ENCODE measurements at places on chromosomes 4 and X.

DNA sequence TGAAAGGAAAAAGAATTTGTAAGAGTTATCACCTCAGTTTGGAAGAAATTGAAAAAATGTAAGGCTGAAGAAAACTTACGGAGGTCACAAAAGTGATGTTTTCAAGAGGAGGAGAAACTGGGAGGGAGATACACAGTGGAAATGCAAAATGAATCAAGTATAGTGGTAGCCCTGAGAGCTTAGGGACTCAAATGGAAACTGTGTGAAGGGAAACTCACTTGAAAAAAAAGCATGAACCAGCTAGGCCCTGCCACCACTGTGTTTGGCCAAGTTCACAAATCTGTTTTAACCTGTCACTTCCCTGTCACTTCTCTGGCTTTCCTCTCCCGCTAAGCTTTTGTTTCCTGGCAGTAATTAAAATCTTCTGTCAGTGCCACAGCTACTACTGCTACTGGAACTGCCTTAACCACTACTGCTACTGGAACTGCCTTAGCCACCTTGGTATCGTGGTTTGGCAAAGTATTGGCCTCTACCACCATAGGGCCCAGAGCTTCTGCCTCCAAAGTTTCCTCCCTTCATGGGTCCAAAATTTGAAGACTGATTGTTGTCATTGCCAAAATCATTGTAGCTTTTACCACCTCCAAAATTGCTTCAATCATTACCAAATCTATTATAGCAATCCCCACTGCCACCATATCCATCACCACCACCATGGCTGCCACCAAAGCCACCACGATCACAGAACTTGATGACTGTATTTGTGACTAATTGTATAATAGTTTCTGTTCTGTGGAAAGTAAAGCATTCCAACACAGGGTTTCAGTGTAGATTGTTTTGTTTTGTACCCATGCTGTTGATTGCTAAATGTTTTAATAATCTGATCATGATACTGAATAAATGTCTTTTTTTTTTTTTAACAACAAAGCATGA is 41.5 kb downstream of the SMARCA5 start:
- DNase-seq, result peak; percentile 70

DNA sequence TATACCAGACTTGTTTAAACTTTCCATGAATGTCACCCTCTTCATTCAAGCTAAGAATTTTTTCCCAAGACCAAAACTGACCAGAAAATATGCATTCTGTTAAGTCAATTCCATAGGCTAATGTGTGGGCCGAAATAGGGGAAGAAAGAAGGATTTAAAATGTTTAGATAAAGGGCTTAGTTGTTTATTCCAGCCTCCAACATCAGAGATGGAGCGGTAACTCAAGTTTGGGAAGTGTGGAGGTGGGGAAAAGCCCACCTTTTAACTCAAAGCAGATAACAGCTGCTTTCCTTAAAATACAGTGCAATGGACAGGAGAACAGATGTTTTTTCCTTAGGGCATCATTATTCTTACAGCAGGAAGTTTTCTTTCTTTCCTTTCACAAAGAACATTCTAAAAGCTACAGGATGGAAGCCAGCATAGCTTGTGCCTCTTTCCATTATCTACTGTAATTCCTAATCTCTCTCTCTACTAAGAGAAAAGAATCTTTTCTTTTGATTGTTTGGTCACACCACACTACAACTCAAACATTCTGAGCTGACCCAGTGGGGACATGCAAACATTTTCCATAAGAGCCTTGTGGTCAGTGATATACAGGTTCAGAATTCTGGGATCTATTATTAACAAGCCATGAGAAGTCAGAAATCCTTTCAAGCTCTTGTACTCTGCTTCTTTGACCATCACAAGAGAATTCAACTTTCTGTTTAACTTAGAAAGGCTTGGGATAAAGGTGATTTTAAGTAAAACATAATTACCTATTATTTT is 101.6 kb downstream of the PDE5A start:
- no peak for DNase-seq

DNA sequence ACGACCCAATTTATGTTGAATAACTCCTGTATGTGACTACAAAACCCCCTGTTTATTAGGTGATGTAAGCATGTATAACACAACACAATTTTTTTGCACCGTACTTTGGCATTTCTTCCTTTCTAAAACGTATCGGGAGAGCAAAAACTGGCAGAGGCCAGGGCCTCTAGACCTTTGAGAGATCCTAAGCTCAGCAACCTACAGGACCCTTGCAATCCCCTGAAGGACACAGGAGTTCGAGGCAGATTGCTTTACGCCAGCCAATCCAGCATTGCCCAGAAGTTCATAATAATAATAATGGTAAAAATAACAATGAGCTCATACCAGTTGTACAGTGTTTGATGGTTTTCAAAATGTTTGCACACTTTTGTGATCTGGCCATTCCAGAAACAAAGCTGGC is 7.7 kb downstream of the NKX3-2 start:
- DNase-seq, result no peak

- DNase-seq, result no peak
Measured at GRCh38 chrX:71216485-71216884, 6.5 kb upstream of the GJB1 start.

DNA sequence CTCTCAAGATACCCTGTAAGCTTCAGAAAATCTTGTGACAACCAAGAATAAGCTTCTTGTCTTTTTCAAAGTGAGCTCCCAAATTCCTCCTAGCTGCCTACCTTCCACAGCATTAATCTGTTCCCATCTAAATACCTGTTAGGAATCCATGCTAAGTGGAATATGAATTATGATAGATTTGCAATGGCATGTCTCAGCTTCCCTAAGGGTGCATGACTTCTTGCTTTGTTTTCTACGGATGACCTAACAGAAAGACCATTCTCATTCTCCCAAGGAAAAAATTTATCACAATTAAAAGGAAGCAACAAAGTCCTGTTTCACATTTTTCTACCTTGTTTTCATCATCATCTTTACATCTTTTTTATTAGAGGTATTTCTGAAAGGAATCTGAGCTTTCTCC is 532.7 kb downstream of the GRXCR1 start:
- no peak for DNase-seq

DNA sequence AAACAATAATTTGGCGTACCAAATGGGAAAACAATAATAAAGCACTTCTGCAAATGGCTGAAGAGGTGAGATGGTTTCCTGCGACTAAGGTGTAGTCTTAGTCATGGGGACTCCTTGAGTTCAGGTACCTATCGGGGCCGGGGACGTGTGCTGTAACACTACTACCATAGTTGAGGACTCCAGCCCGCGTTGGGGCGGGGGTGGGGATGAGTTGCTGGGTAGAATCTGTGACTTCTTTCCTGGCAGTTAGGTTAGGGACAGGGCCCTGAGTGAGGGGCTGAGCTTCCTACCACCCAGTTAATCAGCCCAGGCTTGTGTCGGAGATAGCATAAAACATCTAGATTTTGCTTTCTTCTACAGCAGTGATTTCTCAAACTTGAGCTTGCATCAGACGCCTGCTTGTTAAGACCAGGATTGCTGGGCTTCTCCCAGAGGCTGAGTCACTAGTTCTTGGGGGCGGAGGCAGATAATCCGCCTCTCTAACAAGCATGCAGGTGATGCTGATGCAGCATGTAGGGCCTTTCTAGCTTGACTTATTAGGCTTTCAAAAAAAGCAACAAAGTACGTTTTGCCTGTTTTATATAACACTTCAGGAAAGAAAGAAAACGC is 30.2 kb downstream of the RBBP7 start:
- DNase-seq, result peak; percentile 7

- no peak for DNase-seq
Measured at GRCh38 chrX:123580792-123581191, 152.1 kb downstream of the THOC2 start.

GRCh38 chrX:41621222-41621723 is 67.5 kb upstream of the GPR34 start:
- no peak for DNase-seq

DNA sequence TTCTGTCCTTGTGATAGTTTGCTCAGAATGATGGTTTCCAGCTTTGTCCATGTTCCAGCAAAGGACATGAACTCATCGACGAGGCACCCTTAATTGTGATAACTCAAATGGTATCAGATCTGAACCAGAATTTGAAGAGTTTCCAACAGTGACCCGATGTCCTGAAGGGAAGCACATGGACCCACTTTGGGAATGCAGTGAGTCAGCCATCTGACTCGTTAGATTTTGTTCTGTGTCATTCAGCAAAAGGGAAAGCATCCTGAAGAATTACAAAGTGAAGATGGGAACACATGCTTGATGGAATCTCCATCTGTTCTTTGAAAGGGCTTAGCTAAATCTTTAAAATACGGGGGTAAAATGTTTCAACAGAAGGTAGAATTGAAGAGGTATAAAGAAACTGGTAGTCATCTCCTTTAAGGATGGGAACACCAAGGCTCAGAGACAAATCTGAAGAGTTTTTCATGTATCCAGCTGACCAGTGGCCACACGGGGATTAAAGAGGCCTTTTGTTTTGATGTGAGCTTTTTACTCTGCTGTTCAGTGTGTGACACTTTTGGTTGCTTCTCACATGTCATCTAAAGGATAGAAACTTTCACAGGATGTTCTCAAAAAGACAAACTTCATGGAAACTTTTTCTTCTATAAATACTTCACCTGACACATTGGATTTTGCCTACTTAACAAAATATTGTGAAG is 393.8 kb downstream of the INPP4B start:
- no peak for DNase-seq

DNA sequence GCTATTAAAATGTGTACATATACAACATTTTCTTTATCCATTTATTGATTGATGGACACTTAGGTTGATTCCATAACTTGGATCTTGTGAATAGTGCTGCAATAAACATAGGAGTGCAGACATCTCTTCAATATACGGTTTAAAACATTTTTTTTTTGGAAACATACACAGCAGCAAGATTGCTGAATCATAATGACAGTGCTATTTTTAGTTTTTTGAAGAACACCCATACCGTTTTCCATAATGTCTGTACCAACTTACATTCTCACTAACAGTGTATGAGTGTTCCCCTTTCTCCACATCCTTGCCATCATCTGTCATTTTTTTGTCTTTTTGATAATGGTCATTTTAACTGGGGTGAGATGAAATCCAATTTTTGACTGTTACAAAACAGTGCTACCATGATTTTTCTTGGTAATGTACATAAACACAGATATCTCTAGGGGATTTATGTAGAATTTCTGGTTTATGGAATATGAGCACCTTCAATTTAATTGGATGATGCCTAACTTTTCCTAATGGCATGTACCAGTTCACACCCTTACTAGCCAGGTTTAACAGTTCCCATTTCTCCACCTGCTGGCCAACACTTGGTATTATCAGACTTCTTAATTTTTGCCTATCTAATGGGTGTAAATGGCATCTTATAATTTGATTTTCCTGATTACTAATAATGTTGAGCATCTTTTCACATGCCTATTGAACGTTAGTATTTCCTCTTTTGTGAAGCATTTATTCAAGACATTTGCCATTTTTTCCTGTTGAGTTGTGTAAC is 21.0 kb upstream of the TMSB15B start:
- no peak for DNase-seq

DNA sequence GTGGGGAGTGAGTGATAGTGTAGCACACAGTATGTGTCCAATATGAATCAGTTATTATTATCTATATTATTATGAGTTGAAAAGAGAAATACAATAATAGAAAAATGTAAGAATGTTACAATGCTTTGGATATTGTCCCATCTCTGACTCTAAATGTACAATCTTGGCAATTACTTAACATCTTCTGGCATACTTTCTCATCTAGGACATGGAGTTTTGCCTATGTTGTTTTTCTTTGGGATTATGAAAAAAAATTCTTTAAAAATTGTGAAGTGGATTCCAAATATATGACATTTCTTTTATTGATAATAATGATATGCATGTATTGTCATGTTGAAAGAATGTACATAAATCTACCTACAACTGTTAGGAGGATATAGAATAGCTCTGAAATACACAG is 84.1 kb downstream of the TBCK start:
- DNase-seq, result no peak

- DNase-seq, result no peak
Measured at GRCh38 chr4:1512738-1513660, 106.8 kb upstream of the NKX1-1 start.

DNA sequence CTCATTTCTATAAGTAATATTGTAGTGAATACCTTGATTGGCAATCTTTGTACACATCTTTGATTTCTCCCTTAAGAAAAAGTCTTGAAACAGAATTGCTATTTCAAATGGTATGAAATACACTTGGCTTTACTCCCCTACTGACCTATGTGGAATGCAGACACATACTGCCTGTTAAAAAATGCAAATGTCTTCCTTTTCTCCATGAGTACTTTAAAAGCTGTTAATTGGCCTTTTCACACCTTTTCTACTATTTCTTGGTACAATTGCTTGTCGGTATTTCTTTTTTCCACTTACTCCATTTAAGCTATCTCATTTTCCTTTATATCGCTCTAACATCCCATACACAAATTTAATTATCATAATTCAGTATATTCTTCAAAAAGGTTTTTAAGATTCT is 87.2 kb downstream of the FRYL start:
- no peak for DNase-seq

- peak; percentile 29 for DNase-seq
Measured at GRCh38 chrX:135484641-135485289, 35.7 kb upstream of the INTS6L start.

DNA sequence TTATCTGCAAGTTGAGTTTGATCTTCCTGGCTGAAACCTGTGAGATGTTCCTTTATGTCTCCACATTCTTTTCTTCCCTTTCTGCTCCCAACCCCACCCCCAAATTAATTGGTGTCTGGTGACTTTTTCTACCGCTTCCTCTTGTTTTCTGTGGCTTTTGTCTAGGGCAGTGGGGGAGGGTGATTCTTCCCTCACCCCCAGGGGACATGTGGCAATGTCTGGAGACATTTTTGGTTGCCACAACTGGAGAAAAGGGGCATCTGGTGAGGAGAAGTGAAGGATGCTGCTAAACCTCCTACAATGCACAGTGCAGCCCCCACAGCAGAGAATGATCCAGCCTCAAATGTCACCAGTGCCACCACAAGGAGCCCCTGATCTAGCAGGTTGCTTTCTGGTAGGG is 152.9 kb downstream of the NHS start:
- peak; percentile 86 for DNase-seq

DNA sequence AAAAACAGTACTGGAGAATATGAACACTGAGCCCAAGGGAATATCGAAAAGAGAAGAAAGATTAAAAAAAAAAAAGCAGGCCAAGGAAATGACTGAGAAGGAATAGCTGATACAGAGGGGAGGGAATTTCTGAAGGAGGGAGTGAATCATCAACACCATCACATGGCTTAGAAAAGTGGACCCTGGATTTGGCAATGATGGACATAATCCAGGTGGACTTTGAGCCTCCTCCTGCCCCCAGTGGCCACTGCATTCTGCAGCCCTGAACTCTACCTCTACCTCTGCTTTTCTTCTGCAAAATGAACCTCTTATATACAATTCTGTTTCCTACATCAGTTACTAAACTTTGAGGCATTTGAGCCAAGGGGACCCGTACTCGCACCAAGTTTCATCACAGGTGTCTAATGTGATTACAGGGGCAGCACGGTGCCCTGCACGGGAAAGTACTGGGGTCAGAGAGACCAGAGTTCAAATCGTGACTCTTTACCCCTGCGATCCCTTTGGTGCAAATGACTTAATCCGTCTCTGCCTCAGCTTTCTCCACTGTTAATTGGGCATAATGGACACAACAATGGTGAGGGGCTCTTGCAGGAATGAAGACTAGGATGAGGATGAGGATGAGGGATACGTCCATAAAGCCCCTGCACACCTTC is 1.1 kb downstream of the OCIAD2 start:
- DNase-seq, result no peak

- DNase-seq, result no peak
Measured at GRCh38 chr4:108884596-108884995, 121.7 kb upstream of the ETNPPL start.
